ENCODE measurements at places on chromosomes 13 and 19. TPM values are rescaled to one million over a fixed set of nuclear protein-coding genes. Genes with fewer than 3 reads are reported as not detected.

Gene DACT3
- 0.14 TPM for total RNA-seq

Gene PSG6
- total RNA-seq: not detected

Gene HAUS5
- 14.1 TPM for total RNA-seq

Gene MCEMP1
- total RNA-seq: not detected

Gene CATSPERD
- total RNA-seq: not detected

Gene UNC13A
- 2.0 TPM for total RNA-seq

Gene GRK1
- not detected for total RNA-seq

Gene CYP2A7
- total RNA-seq: not detected

Data from kidney epithelial cell (primary cell).